Activated CD4-positive, alpha-beta T cell treated with anti-CD3 and anti-CD28 coated beads, Interleukin-2, amount 50 U/mL, for 4 hours (primary cell): ENCODE measurements at places on chromosomes 3 and 15.

DNA sequence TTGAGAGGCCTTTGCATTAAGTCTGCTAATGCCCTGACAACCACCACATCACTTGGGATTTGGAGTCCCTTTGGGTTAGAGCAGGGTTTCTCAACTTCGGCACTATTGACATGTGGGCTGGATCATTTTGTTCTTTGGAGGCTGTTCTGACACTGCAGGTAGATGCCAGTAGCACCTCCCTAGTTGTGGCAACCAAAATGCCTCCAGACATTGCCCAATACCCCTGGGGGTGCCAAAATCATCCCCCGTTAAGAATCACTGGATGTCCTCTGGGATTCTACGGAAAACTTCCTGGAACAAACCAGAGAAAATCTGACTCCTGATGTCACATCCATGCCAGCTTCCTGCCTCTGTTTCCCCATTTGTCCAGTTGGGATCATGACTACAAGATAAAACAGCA lies 37.2 kb upstream of the BLM start:
- DNase-seq: no peak

DNA sequence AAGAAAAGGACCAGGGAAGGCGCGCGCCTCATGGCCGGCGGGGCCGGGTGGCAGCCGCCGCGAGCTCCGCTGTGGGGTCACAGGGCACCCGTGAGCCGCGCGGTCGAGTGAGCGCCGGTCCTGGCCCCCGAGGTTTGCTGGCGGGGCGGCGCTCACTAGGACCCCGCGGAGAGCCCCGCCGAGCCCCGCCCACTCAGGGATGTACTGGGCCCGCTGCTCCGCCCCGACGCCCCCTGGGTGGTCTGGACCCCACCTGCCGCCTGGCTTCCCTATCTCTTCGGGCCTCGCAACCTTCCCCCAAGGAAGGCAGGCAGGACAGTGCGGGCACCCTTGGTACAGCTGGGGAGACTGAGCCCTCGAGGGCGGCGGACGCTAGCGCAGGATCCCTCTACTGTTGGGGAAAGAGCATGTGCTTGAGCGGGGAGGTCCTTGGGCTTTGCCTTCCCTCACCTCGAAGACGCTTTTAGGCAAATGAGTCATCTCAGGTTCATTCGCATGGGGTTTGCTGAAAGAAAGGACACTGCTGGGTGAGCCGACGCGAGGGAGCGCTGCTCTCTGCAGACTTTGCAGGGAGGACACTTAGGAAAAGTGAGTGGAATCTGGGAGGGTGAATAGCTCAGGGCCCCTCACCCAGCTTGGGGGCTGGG lies at the start of gene CHRNB4:
Gene CHRNB4, minus strand, starts transcription at position 109 of the 647 bp plus-strand sequence. Its CDS starts 77 bp downstream, at position 32.
- no peak for DNase-seq

- no peak for DNase-seq
These were observed 28.7 kb downstream of the ATRIP start for GRCh38 chr3:48475188-48475587.

- DNase-seq: no peak
These were observed 14.1 kb upstream of the CCR4 start for GRCh38 chr3:32937331-32937730.

DNA sequence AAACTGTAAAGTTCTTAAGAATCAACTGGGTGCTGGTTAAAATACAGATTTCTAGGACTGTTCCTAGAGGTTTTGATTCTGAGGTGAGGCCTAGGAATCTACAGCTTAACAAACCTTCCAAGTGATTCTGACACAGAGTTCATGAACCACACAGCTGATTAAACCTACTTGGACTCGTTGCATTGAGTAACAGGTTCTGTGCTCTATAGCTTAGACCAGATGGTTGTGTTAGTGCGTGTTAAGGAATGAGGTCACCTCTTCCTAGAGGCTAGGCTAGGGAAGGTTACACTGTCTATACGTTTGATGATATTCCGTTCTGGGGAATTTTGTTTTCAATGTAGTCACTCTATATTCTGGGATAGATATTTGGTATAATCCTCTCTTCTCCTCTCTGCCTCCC lies 21.9 kb downstream of the EID1 start:
- no peak for DNase-seq
